Stimulated activated CD8-positive, alpha-beta memory T cell treated with anti-CD3 and anti-CD28 coated beads, Interleukin-4, amount 100 ng/mL, for 4 hours (primary cell): ENCODE measurements at places on chromosomes 1 and 21.

DNA sequence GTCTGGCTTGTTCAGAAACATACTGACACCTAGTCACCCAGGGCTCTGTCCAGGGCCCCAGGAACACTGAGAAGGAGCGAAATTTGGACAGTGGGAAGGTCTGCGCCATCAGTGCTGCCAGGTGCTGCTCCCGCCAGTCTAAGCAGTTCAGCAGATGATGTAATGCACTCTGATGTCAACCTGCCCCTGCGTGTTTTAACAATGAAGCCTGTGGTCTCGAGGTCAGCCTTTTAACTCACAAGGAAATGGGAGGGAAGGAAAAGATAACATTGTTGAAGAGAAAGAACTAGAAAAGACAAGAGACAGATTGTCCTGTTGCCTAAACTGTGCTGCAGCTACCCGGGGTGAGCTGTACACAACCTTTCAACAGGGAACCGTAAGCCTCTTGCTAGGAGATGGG, 126.6 kb upstream of the IFFO2 start:
- DNase-seq: no peak

- no peak for DNase-seq
Measured at GRCh38 chr21:42512346-42513034, 1.2 kb upstream of the SLC37A1 start.

- DNase-seq: no peak
Measured at GRCh38 chr1:245131026-245131393, 23.8 kb upstream of the KIF26B start.

DNA sequence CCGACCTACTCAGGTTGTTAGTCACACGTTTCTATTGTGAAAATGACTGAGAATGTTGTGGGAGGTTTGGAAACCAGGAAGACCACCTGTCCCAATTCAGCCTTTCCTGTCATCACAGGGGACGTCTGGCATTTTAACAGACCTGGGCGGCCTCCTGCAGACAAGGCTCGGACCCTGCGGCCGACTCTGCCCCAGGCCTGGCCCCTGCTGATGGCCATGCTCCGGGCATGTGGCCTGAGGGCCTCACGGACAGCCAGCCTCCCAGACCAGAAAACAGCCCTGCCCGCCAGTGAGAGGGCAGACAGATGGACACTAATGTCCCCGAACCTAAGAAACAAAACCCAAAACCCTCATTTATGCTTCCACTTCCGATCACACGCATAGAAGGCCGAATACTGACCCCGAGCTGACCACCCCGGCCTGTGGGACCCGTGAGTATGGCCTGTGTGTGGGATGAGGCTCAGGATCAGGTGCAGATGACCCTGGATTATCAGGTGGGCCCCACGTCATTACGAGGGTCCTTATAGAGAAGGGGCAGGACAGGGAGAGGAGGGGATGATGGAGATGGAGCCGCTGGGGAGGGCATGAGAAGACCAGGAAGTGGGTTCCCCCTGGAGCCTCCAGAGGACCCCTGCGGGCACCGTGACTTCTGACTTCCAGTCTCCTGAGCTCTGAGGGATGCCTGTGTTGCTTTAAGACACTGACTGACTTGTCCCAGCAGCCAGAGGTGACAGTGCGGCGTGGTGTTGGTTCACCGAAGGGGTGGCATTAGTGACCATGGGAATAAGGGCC, 9.6 kb downstream of the COL18A1 start:
- no peak for DNase-seq

DNA sequence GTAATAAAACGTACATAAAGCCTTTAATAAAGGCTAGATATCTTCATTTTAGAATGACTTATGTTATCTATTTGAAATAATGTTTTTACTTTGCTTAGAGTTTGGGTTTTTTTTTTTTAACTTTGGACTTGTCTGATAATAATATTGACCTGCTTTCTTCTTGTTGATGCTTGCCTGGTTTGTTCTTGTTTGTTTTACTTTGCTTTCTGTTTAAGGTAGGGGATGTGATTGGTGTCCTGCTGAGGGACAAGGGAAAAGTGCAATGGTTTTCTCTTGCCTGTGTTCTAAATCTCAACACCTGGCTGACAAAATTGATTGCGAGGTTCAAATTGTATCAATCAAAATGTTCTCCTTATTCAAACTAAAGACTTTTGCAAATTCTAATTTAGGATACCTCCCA, 2.2 kb upstream of the FH start:
- DNase-seq: no peak

GRCh38 chr1:30250338-30250983, 472.9 kb downstream of the MATN1 start:
- no peak for DNase-seq

- DNase-seq: no peak
Measured at GRCh38 chr1:234660536-234661316, 50.7 kb upstream of the IRF2BP2 start.

GRCh38 chr21:15028186-15028585, 36.6 kb downstream of the NRIP1 start:
- DNase-seq: no peak

DNA sequence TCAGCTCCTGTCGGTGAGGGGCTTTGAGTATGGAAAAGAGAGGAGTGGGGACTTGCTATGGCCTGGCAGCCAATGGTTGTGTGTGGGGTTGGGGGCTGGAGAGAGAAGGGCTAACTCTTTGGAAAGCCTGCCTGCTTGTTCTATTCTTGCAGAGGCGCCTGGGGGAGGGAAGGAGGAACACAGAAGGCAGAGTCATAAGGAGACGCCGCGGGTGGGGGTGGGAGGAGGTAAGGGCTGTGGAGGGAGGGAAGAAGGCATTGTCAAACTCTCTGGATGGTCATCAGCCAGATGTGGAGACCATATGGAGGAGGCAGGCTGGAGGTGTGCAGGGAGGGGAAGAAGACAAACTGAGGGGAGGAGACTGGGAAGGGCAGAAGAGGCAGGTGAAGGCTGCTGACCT, 70.0 kb downstream of the PLXNA2 start:
- DNase-seq: no peak

DNA sequence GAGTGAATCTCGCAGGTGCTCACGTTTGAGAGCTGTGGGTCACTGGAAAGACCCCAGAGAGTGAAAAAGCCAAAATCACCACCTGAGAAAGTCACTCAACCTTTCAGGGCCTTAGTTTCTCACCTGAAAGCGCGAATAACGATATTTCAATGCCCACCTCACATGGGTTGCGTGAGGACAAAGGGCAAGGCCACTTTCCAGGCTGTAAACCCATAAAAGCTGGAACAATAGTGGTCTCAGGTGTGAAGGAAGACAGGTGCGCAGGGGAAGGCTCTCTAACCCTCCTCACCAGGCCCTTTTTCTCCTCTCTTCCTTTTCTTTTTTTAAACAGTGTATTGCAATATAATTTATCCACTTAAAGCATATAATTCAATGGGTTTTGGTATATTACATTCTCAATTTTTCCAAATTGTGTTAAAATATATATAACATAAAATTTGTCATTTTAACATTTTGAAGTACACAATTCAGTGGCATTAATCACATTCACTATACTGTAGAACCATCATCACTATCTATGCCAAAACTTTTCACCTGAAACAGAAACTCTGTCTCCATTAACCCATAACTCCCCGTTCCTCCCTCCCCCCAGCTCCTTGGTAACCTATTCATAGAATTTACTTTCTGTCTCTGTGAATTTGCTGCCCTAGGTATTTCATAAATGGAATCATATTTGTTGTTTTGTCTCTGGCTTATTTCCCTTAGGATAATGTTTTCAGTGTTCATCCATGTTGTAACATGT, 118.4 kb upstream of the TNR start:
- no peak for DNase-seq

- no peak for DNase-seq
Measured at GRCh38 chr1:41615316-41615715, 130.8 kb upstream of the EDN2 start.

DNA sequence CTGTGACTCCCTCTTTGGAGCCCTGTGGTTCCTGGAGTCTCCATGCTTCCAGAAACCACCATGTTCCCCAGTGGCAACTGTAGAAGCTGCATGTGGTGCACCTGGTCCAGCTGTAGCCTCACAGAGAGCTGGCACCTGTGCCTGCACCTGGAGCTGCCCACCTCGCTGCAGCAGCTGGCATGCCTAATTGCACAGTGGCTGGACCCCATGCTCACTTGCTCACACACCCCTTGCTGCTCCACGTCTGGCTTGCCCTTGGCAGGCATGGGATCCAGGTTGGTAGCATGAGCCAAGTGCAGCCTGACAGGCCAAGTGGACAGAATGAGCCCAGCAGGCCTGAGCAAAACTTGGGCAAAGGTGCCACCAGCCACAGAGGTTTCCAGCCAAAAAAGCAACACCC, 680.1 kb downstream of the MATN1 start:
- DNase-seq: no peak

DNA sequence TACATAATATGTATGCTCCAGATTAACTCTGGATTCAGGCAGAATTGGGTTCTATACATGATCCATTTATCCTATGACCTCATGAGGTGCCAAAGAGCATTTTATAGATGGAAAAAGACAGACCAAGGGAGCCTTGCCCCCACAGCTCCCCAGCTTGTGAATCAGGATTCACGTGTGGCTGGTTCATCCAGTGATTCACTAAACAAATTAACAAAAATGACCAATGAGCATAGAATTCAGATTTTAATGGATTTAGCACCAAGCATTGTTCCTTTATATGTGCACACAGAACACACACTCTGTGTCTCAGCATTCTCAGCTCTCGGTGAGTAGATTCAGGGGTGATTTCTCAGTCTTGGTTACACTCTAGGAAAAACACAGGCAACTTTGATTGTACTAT, 51.7 kb upstream of the BARHL2 start:
- no peak for DNase-seq

- DNase-seq: no peak
Measured at GRCh38 chr1:117824616-117825015, 104.8 kb downstream of the GDAP2 start.

GRCh38 chr1:99266726-99267125, 2.4 kb downstream of the PLPPR4 start:
- no peak for DNase-seq

- DNase-seq: no peak
Measured at GRCh38 chr1:215022741-215023141, 59.8 kb upstream of the KCNK2 start.

DNA sequence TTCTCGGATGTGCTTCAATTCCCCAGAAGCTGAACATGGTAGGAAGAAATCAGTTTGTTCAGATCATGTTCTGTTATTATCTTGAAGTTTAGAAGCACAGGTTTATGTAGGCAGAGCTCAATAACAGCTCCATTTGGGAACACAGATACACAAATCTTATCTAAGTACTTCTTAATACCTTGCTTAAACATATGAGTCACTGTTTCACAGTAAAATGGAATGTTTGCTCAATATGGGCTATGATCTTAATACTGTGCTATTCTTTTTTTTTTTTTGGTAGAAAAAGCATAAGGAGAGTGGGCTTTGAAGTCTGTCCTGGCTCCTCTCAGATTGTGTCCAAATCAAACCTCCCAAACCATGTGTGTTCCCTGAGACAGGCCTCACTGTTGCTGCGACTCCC, 13.4 kb downstream of the PROK1 start:
- no peak for DNase-seq

GRCh38 chr21:38343691-38344090, 86.9 kb downstream of the KCNJ15 start:
- no peak for DNase-seq

GRCh38 chr21:34147792-34148418, 74.5 kb downstream of the MRPS6 start:
- no peak for DNase-seq

DNA sequence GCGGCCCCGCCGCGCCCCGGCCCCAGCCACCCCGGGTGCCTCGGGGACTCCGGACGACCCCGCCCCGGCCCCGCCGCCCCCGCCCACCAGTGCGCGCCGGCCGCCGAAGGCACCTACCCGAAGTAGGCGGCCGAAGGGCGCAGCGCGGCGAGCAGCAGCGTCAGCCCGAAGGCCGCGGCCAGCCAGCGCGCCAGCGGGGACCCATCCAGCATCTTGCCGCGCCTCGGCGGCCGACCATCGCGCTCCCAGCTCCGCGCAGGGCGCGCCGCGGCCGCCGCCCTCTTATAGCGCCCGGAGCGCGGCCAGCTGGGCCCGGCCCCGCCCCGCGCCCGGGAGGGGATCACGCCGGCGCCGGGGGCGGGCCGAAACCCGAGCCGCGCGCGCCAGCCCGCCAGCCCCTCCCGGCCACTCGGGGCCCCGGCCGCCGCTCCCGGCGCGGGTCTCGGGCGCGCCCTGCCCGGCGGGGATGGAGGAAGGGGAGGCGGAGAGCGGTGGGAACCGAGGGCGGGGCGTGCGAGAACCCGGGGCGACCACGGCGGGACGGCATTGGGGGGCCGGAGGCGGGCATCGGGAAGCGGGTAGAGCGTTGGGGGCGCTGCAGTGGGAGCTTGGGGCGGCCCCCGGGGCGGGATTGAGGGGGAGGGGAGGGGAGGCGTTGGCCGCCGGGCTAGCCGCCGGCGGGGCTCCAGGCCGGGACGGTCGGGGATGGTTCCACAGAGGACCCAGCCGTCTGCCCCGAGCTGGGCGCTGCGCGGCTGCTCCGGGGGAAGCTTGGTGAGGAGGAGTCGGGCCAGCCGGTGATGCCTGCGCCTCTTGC, at the start of gene WNT9A:
Gene WNT9A, minus strand, starts transcription at position 257 of the 817 bp plus-strand sequence. Its CDS starts 45 bp downstream, at position 212.
- DNase-seq: no peak

- no peak for DNase-seq
Measured at GRCh38 chr1:162560303-162561036, 1.1 kb upstream of the UAP1 start.

- DNase-seq: no peak
Measured at GRCh38 chr1:112251766-112252506, 144.1 kb upstream of the CTTNBP2NL start.

DNA sequence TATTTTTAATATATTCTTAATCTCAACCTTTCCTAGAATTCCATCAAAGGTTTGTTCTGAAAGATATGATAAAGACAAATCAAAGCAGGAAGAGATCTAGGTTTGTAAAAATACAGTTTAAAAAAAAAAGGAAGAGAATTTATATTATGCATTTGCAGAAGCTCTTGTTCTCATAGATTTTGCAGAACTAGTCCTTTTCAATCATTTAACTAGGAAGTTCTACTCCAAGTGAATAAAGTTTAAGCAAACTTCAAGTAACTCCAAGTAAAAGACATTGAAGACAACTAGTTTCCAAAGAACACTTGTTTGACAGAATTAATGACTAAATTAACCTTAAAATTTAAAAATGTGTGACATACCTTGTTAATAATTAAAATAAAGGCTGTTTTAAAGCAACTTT, 55.9 kb downstream of the HNRNPR start:
- DNase-seq: no peak

GRCh38 chr1:21308330-21308729, 18.1 kb upstream of the ECE1 start:
- DNase-seq: no peak

- DNase-seq: no peak
Measured at GRCh38 chr21:19776076-19776475, 1222.1 kb upstream of the NCAM2 start.
